Left renal pelvis (tissue), 4 donors: ENCODE measurements at places on chromosomes 2 and 18. TPM values are rescaled to one million over a fixed set of nuclear protein-coding genes. Genes with fewer than 3 reads are reported as not detected.
A peak's percentile ranks its signal among the peaks of the same experiment; 100 is the strongest.

DNA sequence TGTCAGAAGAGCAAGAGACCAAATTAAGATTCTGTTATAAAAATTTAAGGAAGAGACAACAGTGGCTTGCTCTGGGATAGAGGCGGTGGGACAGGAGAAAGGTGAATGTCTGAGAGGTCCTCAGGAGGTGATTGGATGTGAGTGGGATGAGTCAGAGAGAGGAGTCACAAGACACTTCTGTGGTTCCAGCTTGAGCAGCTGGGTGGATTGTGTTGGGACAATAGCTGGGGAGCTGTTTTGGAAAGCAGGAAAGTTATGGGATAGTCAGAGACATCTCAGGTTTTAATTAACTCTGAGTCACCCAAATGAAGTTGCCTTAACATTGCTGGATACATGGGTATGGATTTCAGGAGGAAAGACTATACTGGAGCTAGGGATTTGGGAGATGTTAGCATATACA lies 218.0 kb upstream of the TRIB2 start:
- no peak for DNase-seq

DNA sequence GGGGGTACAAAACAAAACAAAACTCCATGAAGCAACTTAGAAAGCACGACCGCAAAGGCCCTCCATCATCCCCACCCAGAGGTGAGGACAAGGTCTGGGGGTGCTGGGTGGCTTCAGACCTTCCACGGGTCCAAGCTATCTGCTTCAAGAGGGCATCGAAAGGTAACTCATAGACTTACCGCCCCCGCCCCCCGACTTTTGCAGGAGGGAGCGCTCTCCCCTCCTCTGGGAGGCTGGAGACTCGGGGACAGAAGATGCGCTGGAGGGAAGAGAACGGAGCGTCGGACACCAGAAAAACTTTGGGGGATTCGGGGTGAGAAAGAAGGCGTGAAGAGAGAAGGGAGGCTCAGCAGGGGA lies 300 bp upstream of the STON1 start:
- no peak for DNase-seq

ERBB4 gene
- polyA plus RNA-seq, result 41.9 TPM

CHPF gene
- polyA plus RNA-seq, result 31.0 TPM

AQP12A gene
- 0.60 TPM for polyA plus RNA-seq

KIAA2012 gene
- polyA plus RNA-seq, result 0.17 TPM

GRCh38 chr2:12606472-12607000 lies 110.2 kb upstream of the TRIB2 start:
- peak; percentile 15 for DNase-seq

FBXO48 gene
- 1.9 TPM for polyA plus RNA-seq

DNA sequence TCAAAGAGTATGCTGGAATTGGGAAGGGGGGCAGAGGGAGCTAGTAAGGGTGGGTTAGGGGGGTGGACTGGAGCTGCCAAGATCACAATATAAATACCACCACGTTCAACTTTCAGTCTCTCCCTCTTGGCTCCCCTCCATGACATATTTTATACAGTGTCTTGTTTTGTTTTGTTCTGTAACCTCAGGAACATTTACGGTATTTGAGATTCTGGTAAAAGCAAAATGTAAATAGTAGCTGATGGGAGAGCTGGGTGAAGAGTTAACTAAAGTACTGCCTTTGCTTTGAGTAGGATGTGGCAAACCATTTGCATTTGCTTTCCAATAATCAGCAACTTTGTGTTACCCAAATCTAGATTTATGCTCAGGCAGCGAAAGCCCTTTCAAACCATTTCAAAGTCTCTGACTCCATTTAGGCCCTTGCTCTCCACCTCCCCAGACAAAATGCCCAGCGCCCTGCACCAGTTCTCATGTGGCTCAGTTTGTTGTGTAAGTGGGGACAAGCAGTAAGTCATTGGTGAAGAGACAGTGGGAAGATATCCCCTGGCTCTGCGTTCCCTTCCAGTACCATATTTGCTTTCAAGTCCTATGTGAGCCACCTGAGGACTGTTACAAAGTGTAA lies 17.4 kb downstream of the IRS1 start:
- DNase-seq, result no peak

DNA sequence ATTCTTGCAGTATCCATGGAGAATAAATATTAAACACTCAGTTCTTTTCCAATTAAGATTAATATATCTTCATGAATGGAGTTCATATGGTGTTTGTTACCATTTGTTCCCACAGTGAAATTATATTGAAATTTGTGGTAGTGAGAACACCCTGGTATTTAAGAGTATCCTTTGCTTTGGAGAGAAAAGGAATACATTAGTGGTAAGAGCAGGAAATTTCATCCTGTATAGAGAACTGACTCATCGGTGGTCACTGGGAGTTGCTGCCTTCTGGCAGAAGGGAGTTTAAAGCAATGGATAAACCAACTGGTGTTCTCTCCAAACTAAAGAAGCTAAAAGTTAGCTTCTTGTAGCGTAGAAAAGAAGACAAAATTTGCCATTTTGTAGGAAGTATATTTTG lies 107.3 kb downstream of the MYO1B start:
- DNase-seq, result no peak

- no peak for DNase-seq
These were observed 172.4 kb upstream of the SPOPL start for GRCh38 chr2:138329162-138329561.

DNA sequence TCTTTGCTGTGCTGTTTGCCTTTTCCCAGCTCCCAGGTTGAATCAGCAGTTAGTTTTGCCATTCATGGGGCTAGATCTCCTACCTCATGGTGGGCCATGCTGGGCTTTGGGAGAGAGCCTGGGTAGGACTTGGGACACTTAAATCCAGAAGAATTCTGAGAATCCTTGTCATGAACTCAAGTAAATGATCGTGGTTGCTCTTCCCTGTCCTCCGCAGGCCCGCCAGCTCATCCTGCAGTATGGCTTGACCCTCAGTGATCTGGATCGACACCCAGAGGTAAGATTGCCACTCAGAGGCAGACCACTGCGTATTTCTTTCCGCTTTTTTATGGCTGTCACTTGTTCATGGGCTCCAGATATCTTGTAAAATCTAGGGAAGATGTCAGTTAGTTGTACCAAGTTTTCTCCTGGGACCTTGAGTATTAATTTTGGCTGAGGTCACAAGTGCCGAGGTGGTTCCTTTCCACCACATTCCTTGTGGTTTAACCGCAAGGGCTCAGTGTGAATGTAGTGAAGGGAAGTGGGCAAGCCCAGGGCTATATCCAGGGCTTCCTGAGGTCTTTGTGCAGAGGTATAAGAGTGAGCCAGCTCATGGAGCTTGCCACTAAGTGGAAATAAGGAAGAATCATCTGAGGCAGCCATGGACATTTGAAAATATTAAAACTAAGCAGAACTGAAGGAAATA lies 37.7 kb downstream of the RPIA start:
- no peak for DNase-seq

DNA sequence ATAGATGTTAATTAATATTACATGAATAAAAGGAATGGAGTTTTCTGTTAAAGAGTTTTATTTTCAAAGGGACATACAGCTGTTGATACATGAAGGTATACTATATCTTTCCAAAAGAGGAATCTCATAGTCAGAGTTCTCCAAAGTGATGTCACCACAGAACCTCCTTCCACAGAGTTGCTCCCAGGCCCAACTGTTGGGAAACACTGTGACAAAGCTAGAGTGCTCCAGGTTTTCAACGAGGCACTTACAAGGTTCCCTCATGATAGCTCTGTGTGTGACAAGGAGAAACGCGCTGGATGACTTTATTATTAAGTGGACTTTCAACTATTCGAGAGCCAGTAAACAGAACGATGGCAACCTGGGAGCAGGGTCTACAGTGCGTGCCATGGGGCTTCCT lies 33.5 kb downstream of the PTPN18 start:
- no peak for DNase-seq

- DNase-seq, result no peak
These were observed 2.1 kb upstream of the MAP3K2 start for GRCh38 chr2:127389778-127390435.

DNA sequence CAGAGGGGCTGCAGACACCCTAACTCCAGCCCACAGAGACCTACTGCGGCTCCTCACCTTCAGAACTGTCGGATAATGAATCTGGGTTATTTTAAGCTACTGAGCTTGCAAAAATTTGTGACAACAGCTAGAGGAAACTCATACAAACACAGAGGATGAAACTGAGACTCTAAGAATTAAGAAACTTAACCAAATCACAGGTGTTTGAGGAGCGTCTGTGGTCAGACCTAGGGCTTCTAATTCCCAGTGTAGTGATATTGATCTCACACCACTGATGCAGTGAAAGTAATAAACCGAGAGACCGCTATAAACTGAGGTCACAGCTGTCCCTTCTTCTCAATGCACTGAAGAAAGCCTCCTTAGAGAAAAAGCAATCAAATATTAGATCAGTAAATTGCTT lies 110.1 kb downstream of the RGPD3 start:
- no peak for DNase-seq

DNA sequence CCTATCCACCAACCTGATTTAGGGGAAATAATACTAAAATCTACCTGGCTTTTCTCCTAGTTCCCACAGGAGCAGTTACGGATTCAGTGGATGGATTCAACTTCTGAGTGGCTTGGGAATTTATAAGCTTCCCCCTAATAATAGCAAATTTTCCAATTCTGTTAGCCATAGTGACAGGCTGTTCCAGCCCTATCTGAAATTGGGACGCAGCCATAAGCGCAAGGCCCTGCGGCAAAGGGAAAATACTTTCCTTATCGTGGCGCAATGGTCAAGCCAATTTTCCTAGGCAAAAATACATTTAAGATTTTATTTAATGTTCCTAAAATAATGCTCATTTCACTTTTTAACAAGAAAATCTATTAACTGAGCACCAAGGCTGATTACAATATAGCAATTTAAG lies 49.7 kb downstream of the CDH2 start:
- DNase-seq, result no peak

DNA sequence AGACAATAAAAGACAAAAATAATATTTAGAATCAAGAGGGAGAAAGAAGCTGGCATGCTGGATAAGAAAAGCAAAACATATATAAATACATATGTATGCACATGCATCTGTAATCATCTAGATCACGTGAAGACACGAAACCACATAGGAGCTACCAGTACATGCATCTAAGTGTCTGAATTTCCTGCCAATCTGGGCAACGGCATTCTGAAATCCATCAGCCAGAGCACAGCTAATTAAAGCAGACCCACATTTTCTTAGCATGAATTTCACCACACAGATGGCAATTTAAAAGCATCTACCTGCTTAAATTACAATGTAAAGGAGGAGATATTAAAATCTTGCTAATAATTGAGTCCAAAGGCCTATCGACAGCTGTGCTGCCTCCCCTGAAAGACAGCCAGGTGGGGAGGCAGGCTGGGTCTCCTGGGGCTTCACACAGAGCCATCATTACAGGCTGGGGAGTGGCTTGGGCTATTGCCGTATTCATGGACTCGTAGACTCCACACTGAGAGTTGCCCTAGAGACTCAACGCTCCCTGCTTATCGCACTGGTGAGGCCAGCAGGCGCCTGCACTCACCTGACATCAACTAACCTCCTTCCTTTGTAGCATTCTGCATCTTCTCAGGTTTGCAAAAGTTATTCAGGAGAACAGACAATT lies 272.5 kb upstream of the PXDN start:
- DNase-seq, result no peak

DNA sequence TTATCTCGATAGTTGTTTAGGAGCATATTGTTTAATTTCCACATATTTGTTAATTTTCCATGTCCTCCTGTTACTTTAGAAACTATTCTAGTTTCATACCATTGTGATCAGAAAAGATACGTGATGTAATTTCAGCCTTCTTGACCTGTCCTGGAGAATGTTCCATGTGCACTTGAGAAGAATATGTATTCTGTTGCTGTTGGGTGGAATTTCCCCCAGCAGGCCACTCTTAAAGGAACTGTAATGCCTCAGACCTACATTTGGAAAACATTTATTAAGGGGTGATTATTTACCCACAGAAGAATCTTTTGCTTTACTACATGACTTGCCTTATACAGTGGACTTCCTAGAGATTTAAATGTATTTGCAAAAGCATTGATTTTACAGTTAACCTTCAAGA lies 55.5 kb downstream of the LIMS1 start:
- DNase-seq, result no peak

GRCh38 chr2:157592948-157593347 lies 35.7 kb downstream of the ACVR1C start:
- DNase-seq, result no peak

RTP5 gene
- not detected for polyA plus RNA-seq

GRCh38 chr2:12054956-12055618 lies 308.7 kb downstream of the LPIN1 start:
- DNase-seq, result no peak

- DNase-seq, result no peak
These were observed 197.4 kb downstream of the VAPA start for GRCh38 chr18:10111191-10111590.

GRCh38 chr2:144117086-144117485 lies 402.8 kb downstream of the ZEB2 start:
- no peak for DNase-seq

DNA sequence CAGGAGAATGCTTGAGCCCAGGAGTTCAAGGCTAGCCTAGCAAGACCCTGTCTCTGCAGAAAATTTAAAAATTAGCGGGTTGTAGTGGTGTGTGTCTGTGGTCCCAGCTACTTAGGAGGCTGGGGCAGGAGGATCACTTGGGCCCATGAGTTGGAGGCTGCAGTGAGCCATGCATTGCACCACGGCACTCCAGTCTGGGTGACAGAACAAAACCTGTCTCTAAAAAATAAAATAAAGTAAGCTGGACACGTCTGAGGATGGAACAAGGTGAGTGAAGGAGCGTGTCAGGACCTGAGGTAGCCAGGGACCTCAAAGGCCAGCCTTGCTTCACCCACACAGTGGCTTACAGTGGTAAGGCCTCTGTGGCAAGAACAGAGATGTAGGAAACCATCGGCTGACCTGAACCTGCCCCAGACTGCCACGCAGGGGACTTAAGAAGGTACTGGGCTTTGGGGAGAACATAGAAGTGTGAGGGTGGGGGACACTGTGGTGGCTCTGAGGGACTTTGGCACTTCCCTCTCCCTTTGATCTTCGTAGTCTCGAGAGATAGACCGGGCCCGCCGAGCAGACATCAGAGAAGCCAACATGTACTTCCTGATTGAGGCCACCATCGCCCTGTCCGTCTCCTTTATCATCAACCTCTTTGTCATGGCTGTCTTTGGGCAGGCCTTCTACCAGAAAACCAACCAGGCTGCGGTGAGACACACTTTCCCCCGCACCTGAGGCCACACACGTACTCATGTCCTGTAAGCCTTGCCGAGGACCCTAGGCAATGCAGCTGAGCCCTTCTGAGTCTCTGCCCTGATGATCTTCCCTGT lies 7.5 kb downstream of the SLC11A1 start:
- no peak for DNase-seq

- DNase-seq, result no peak
These were observed 173.8 kb upstream of the TMEM200C start for GRCh38 chr18:6069103-6069502.

- no peak for DNase-seq
These were observed 33.7 kb downstream of the ATP9B start for GRCh38 chr18:79102886-79103285.

- DNase-seq, result no peak
These were observed 25.9 kb upstream of the ALPP start for GRCh38 chr2:232352511-232353091.

HAT1 gene
- polyA plus RNA-seq, result 60.0 TPM
